Activated T-cell treated with anti-CD3 and anti-CD28 coated beads for 48 hours (primary cell): ENCODE measurements at places on chromosomes 7 and 10.

- DNase-seq: no peak
Measured at GRCh38 chr7:44087911-44088838, 5.8 kb upstream of the POLM start.

GRCh38 chr7:22854158-22855048 is 31.8 kb upstream of the TOMM7 start:
- DNase-seq: peak; percentile 79

- DNase-seq: no peak
Measured at GRCh38 chr7:100111156-100111555, 8.0 kb downstream of the TAF6 start.

DNA sequence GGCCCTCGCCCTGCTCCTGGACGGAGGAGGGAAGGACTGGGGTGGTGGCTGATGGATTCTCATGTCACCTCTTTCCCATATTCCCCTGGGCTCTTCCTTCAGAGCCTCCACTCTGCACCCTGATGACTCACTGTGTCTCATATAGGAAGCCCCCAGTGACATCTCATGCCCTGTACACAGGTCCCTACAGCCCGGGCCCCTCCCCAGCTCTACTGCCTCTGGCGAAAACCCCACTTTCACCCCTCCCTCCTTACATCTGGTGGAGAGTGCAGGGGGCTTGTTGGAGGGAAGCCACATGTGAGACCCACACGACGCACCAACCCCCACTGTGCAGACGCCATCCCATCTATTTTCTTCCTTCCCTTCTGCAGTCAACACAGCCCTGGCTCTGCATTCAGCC is 72.8 kb upstream of the ZNF479 start:
- DNase-seq: no peak

- DNase-seq: no peak
Measured at GRCh38 chr10:128626397-128627000, 500.3 kb upstream of the MKI67 start.

GRCh38 chr10:5894873-5895272 is 4.8 kb downstream of the FBH1 start:
- no peak for DNase-seq

DNA sequence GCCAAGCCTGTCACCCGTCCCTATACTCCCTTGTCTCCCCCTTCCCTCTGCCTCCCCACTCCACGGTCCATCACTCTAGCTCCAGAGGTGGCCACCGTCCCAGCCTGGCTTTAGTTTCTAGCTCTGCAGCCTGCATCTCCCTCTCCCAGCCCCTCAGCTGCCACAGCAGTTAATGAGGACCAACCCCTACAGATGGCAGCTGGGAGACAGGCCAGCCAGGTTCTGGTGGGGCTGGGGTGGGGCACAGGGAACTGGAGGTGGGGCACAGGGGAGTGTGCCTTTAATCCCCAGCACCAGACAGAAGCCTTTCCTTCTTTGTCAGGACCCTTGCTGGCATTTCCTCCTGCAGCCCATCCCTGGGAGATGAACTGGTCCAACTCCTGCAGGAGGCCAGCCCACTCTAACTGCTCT is 21.1 kb downstream of the UNC5B start:
- no peak for DNase-seq

GRCh38 chr10:28840971-28841370 is 163.7 kb downstream of the BAMBI start:
- no peak for DNase-seq

DNA sequence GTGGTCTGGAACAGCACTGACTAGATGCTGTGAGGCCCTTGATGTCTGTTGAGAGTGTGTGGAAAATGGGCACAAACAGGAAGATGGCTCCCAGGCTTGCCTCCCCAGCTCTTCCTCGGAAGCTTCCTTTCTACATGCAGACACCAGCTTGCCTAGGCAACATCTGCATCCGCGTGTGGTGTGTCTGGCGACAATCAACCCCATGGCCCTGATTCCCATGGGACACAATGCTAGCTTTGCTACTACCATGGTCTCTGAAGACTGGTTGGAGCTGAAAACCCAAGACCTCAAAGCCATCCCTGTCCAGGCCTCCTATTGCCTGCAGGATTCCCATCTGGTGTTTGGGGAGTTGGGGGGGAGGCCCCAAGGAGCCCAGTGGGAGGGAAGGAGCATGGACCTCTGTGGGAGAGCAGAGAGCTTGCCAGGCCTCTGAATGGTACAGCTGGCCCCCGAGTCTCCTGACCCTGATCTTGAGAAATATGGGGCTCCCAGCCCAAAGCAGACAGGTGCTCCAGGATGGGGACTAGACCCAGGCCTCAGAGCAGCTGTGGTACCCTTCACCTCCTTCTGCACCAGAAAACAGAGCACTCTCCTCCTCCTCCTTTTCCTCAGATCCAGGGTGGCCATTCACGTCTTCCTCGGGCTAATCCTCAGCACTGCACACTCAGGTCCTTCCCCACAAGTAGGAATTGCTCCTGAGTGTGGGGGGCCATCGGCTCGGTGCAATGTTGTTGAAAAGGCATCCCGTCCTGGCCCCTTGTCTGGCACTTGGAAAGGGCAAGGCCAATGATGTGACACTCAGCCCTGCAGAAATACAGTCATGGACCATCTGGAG is 57.6 kb downstream of the ARHGAP22 start:
- DNase-seq: no peak

GRCh38 chr7:84196084-84196503 is 1.5 kb upstream of the SEMA3A start:
- no peak for DNase-seq

DNA sequence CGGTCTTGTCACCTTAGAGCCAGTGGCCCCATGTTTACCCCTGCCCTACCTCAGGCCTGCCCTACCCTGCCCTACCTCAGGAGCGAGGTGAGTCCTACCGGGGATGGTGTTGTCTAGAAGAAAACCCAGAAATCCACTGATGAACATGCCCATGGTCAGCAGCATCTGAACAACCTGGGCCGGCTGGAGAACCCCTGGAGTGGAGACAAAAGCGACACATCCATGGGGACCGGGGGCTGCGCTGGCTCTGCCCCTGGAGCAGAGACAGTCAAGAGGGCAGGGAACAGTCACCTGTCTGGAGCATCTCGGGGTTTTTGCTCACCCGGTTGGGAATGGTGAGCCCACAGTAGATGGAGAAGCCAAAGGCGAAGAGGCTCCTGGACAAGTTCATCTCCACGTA is 36.3 kb downstream of the STRA8 start:
- no peak for DNase-seq

DNA sequence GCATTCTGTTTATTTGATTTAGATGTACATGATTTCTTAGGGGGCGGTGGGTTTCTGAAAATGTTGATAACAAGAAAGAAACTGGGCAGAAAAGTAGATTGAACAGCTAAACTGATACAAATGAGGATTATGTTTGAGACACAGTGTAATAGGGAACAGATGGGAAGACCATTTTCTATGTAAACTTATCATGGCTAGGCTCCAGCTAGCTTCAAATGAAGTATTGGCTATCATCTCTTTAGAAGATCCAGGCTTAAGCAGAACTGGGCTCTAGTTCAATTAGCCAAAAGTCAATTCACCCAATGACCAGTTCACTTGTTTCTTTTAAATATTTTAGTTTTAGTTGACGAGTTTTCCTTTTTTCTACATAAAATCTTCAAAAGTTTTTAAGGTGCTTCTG is 639.5 kb downstream of the ANKRD7 start:
- no peak for DNase-seq

GRCh38 chr7:120926943-120927346 is 23.6 kb upstream of the ING3 start:
- DNase-seq: no peak

GRCh38 chr10:31120961-31121685 is 89.5 kb upstream of the ZNF438 start:
- DNase-seq: no peak

GRCh38 chr7:79176859-79177477 is 276.5 kb downstream of the MAGI2 start:
- no peak for DNase-seq

- no peak for DNase-seq
Measured at GRCh38 chr7:55552320-55553023, 19.8 kb downstream of the VOPP1 start.

GRCh38 chr10:22374489-22375126 is 29.3 kb downstream of the SPAG6 start:
- DNase-seq: no peak

GRCh38 chr10:32943854-32944661 is 14.0 kb downstream of the ITGB1 start:
- DNase-seq: no peak

DNA sequence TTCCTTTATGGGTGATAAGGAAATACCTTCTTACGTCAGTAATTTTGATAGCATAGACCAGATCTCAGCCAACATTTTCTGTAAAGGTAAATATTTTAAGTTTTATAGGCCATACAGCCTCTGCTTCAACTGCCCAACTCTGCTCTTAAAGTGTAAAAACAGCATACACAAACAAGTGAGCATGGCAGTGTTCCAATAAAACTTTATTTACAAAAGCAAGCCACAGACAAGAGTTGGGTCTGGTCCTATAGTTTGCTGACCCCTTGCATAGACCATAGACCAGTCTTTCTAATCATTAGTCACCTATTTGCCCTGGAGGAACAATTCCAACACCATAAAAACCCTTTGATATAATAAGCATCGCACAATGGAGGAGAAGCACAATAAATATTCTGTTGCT is 398.8 kb downstream of the SFMBT2 start:
- no peak for DNase-seq

DNA sequence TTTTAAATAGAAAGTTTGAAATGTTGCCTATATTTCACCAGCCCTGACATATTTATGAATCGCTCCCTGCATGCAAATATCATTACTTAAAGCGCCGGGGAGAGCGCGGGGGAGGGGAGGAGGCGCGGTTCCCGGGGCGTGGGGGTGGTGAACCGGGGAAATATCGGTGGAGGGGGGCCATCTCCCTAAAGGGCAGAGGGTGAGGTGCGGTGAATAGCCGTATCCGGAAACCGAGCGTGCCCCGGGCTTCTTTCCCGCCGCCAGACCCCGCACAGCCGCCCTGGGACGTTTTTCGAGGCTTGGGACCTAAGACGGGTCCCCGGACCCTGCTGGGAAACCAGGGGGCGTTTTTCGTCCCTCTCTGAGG is 6.9 kb upstream of the ZNF503 start:
- no peak for DNase-seq

DNA sequence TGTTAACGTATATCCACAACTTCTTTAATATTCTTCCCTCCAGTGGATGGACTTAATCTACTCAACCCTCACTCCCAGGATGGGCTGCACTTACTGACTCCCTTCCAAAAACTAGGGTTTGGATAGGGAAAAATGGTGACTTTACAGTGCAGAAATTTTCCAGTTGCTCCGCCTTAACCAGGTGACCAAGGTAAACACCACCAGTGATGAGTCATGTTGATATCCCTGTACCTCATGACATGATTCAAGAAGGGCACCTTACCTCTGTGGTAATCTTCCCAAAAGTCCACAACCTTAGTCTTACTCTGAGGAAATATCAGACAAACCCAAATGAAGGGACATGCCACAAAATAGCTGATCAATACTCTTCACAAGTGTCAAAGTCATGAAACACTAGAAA is 3.5 kb upstream of the GSTK1 start:
- DNase-seq: no peak

DNA sequence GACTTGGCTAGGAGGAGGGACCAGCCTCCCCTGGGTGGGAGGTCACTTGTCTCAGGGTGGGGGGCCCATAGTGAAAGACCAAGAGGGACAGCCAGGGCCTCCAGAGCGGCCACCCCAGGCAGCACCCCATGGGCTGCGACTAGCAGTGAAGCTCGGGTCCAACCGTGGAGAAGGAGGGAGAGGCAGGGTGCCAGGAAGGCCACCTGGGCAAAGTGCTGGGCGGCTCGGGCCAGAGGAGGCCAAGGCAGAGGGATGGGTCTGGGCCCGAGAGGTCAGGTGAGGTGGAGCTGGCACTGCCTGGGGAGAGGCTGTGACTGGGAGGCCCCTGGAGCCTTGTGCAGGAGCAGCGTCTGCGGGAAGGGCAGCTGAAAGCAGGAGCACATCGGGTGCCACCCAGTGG is 41.8 kb downstream of the CLRN3 start:
- no peak for DNase-seq

DNA sequence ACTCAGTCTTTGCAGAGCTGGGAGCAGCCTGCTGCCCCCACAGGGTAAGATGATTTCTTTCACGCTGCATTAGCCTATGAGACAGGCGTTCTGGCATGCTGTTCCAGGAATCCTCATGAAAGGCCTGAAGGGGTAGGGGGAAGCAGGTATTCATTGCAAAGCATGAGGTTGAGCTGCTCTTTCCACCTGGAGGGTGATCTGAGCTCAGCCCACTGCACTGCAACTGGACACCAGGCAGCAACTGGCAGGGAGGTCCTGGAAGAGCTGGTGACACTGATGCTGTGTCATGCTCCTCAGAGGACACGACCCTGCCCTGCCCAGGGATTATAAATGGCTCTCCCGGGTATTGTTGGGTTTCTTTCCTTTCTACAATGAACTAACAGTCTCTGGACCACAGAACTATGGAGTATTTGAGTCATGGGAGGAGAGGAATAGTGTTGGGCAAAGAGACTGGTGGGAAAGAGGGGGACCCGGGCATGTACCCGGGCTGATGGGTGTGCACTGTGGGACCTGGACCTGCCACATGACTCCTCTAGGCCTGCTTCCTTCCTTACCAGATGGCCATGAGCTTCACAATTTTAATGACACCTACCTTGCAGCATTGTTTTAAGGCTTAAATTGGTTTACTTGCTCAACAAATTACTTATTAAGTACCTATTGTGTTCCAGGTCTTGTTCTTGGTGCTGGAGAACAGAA is 24.3 kb downstream of the SLC25A28 start:
- DNase-seq: no peak

DNA sequence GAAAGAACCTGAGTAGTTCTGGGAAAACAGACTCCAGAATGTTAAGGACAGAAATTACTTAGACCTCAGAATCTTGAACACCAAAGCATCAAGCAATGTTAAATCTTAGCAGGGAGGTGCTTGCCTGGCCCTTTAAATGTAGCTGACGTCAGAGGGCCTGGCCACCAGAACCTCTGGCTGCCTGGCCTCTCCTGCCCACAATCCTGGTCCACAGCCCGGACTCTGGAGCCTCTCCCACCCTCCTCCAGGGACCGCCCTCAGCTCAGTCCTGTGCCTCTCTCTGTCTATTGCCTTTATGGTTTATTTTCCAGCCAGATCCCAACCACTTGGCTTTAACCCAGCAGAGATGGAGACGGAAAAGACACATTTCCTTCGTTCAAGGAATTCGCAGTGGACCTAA is 42.2 kb upstream of the EGR2 start:
- no peak for DNase-seq

- no peak for DNase-seq
Measured at GRCh38 chr10:13733071-13733470, 146.3 kb downstream of the PRPF18 start.

DNA sequence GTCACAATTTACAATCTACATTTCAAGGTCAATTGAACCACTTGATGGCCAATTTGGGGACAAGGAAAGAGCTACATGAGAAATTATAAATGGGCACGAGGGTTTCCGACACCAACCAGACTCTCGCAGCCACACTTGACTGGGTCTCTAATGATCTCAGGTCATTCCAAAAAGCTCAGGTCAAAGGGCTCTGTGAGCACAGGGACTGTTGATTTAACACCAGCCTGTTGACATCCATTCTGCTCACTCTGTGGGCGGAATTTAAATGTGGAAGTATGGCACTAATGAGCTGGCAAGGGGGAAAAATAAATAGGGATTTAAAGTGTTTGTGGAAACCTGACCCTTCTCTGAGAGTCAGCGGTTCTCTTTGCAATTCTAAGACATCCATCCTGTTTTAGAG is 810.7 kb upstream of the AUTS2 start:
- no peak for DNase-seq

- DNase-seq: no peak
Measured at GRCh38 chr10:129766611-129767550, 197.2 kb downstream of the EBF3 start.

- no peak for DNase-seq
Measured at GRCh38 chr7:66970310-66970709, 25.1 kb downstream of the SBDS start.

GRCh38 chr10:125152450-125153368 is 7.7 kb downstream of the CTBP2 start:
- DNase-seq: no peak
